ENCODE measurements at places on chromosomes 12 and 14. TPM values are rescaled to one million over a fixed set of nuclear protein-coding genes. Genes with fewer than 3 reads are reported as not detected.

DNA sequence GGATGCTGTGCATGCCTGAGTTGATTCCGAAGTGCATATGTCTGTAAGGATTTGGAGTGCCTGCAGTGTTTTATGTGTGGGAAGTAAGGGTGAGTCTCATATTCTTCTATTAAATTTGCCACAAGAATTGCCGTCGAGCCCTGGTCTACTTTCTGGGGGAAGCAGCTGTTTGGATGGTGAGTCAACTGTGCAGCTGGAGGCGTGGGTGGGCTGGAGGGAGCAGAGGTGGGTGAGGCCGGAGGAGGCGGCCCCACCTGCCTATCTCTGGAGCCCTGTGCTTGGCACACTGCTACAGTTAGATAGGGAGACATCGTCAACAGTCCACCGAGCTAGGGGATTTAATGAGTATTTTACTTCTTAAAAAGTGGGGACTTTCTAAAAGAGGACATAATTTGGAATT lies 9.7 kb downstream of the GLRX5 start:
- DNase-seq, result no peak

- DNase-seq, result no peak
Observed at GRCh38 chr14:23149745-23150144, 30.7 kb upstream of the CEBPE start.

DNA sequence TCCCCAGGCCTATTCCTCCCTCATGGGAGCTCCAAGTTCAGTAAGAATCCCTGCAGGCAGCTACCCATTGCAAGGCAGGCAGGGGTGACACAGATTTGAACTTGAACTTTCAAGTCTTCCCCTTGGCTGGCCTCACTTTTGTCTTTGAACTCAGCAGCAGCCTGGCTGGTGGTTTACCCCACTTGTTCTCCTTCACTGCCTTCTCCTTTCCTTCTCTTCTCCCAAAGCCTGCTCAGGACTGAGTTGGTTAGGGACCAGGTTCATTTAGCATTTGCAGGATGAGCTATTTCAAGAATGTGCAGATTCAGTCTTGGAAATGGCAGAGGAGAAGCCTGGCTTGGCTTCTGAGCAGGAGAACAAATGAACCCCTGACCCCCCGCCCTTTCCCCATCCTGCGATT lies 67.7 kb upstream of the TBX3 start:
- no peak for DNase-seq

DNA sequence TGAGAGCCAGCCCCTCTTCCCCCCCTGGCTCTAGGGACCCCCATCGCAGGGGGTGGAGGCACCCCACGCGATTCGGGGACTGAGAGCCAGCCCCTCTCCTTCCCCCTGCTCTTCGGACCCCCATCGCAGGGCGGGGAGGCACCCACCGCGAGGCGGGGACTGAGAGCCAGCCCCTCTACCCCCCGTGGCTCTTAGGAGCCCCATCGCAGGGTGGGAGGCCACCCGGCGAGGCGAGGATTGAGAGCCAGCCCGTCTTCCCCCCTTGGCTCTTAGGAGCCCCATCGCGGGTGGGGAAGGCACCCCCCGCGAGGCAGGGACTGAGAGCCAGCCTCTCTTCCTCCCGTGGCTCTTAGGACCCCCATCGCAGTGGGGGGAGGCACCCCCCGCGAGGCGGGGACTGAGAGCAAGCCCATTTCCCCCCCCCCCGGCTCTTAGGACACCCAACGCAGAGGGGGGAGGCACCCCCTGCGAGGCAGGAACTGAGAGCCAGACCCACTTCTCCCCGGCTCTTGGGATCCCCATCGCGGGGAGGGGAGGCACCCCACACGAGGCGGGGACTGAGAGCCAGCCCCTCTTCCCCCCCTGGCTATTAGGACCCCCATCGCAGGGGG lies 45.6 kb downstream of the DDX11 start:
- DNase-seq, result no peak

GRCh38 chr14:53011053-53011462 lies 60.2 kb upstream of the FERMT2 start:
- DNase-seq, result no peak

DNA sequence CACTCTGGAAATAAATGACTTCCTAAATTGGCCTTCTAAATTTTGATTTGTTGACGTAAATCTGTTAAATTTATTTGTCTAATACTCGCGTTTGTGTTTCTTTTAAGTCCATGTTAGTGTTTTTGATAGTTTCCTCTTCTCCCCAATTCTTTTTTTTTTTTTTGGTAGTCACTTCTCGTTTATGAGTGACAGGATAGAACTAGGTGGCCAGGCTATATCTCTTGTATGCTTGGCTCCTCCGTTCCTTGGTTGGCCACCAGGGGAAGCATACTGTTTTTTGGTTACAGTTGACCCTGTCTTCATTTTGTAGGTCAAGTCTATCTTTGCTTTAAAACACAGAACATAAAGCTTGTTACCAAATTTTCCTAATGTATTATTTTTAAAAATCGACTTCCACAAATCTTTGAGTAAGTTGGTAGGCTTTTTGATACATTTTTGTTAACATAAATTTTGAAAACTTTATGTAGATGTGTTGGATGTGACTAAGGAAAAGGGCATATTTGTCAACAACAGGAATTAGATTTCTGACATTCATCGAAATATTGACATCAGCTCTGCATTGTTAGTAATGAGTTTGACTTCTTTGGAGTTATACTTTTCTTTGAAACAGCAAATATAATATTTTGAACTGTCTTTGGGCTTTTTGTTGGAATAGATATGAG lies 2.2 kb downstream of the RCOR1 start:
- no peak for DNase-seq

GRCh38 chr12:42586268-42586667 lies 3.3 kb downstream of the PRICKLE1 start:
- DNase-seq, result no peak

DNA sequence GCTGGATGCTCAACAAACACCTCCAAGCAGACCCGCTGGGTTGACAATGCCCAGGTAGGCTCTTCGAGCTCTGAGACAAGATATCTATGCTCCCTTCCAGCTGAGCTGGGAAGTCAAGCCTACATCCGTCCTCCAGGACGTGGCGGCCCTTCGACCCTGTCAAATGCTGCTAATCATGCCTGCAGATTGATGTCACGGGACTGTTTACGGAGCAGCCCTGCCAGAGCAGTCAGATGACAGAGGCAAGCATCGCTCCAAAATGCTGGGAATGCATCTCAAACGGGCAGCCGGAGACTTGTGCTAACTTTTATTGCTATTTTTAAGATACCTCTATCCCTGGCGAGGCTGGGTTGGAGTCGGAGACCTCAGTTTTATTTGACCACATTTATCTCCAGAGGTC lies 139.2 kb downstream of the NTF3 start:
- DNase-seq, result no peak

DNA sequence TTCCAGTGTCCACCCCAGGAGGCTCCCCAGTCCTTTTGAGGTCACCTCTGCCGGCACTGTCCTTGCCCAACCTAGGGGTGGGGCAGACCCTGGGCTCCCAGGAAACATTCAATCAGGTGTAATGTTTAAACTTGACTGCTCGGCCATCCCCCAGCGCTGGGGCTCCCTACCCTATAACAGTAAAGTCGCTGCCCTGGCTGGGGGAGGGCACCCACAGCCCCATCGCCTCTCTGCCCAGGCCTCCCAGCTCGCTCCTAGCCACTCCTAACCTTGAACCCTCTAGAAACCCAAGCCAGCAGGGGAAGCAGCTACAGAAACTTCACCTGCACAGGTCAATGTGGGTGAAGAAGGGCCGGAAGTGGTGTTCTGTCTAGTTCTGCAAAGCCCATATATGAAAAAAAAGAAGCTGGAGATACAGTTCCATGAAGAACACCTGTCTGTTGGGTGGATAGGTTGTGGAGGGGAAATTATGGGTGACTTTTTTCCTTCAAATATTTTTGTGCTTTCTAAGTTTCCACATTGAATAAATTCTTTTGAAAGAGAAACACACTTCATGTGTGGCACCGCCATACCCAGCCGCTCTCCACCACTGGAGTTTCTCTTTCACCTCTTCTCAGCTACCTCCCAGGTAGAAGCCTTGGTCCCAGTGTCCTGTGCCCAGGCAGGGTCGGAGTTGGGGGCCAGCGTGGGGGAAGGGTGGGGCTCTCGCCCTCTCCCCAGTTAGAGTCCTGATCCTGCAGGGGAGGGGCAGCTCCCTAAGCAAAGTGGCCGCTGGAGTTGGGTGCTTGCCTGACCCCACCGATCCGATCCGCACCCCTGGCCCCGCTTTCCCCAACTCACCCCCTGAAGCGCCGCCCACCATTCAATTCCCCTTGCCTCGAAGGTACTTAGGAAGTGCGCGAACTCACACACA lies 1.1 kb downstream of the CLMN start:
- DNase-seq, result no peak

DNA sequence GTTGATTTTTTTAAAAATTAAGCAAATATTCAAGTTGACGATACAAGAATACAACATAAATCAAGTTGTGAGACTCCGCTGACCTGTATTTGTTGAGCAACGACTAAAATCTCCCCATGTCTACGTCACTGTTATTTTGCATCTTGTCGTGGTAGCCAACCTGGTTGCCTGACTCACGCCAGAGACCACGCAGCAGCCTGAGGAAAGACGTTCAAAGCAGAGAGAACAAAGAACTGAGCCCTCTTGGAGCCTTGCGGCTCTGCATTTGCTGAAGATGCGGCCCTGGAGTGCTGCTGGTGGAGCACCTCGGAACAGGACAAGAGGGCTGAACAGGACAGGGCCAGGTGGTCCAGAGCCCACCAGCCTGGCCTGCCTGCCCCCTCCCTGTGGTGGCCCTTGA lies 21.4 kb upstream of the DIO3 start:
- DNase-seq, result no peak

DNA sequence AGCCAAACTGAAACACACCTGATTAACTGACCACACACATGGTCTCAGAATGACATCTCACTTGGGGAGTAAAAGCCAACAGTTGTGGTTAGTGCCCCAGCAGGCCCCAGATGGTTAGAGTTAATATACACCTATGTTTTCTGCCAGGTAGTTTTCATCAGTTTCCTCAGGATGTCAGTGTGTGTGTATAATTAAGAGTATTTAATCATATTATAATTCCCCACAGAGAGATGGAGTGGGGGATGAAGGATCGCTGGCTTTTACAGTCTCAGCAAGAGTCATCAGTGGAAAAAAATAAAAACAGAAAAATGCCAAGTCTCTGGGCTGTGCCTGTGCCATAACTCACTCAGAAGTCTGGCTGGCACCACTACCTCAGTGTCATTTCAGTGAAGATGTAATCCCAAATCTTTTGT lies 412.5 kb downstream of the ZFP36L1 start:
- no peak for DNase-seq

DNA sequence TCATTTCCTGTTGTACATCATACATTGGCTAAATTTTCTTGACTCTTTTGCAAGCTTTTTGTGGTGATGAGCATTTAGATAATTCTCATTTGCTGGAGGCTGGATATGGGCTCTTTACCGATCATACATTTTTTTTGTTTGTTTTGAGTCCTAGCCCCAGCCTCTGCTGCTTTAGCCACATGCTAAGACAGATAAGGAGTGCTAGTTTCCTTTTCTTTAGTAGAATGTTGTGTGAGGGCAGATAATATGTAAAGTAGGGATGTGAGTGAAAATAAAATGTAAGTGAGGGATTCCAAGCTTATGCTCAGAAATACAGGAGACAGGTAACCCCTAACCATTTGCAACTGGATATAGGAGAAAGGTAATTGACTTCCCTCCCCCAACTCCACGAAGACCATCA lies 405.7 kb downstream of the TRHDE start:
- DNase-seq, result no peak

DNA sequence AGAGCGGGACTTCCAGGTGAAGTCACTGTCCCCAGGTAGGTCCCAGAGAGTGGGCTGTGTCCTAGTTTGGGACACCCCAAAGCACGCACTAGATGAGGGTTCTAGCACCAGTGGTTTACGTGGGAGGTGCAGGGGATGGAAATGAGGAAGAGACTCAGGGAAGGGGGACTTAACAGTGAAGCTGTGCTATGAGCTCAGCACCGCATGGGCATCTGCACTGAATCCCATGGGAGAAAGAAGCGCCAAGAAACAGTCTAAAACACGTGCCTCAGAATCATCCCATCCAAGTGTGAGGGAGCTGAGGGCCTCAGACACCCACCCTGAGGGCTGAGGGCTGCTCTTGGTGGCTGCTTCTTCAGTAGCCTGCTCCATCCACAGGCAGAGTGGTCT lies 71.5 kb upstream of the ZFP36L1 start:
- DNase-seq, result no peak

GRCh38 chr12:33061844-33062243 lies 165.3 kb upstream of the PKP2 start:
- no peak for DNase-seq

- DNase-seq, result no peak
Observed at GRCh38 chr14:99189201-99189801, 82.7 kb downstream of the BCL11B start.

DNA sequence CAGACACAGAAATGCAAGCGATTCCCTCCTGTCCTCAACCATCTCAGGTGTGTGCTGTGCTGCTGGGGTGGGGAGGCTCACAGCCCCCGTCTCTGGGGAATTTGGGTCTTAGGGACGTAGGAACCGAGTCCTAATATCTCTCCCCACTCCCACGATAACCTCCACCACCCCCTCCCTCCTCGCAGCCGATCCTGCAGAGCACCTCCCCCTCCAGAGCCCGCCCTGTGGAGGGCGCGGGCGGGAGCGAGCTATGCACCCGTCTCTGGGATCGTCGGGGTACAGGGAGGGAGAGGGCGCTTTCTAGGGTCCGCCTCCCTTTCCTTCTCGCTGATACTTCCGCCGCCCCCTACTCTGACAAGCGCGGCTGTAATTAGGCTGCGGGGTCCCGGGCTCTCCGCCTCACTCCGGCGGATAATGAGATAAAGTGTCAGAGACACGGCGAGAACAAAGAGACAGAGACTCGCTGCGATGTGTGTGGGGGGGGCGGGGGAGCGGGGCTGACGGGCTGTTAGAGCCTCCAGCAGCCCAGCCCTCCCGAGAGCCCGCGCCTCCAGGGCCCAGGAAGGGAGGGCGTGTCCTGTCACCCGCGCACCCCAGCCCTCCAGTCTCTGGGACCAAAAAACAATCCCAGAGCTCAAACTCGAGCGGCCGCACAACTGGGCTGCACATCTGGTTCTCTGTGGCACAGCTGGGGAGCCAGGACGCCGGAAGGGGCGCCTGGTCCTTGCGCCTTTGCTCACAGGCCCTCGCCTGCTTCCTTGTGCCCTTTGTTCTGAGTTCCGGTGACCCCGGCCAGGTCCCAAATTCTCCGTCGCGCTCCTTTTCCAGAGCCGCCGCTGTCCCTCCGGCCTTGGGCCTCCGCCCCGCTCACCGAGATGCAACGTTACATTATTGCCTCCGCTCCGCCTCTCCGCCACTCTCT lies 8.7 kb downstream of the SHMT2 start:
- no peak for DNase-seq

The HOXC13 gene
- total RNA-seq, result not detected

The TEX52 gene
- total RNA-seq, result not detected

The SDR9C7 gene
- total RNA-seq, result not detected

The STAC3 gene
- 0.07 TPM for total RNA-seq

The ANKRD33 gene
- total RNA-seq, result 0.20 TPM

The LRCOL1 gene
- total RNA-seq, result not detected

The CD4 gene
- 0.07 TPM for total RNA-seq

The PSME2 gene
- 175 TPM for total RNA-seq

The LGALS3 gene
- total RNA-seq, result 60.1 TPM
